ENCODE measurements at places on chromosomes 5 and 9. TPM values are rescaled to one million over a fixed set of nuclear protein-coding genes. Genes with fewer than 3 reads are reported as not detected.

GRCh38 chr5:119913425-119913824 lies 284.1 kb downstream of the FAM170A start:
- DNase-seq: no peak
- no peaks in the 10 kb centered on the region for H3K4me1 ChIP-seq
- H3K4me3 ChIP-seq: no peak overlapping the region
- no peaks in the 10 kb centered on the region for H3K27me3 ChIP-seq

DNA sequence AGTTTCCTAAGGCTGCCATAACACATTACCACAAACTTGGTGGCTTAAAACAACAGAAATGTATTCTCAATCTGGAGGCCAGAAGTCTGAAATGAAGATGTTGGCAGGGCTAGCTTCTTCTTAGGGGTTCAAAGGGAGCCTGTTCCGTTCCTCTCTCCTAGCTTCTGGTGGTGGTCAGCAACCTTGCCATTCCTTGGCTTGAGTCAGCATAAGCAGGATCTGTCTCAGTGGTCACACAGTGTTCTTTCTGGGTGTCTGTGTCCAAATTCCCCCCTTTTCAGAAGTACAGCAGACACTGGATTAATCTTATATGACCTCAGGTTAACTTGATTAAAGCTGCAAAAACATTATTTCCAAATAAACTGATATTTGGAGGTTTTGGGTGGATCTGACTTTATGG lies 2.1 kb upstream of the OSMR start:
- H3K36me3 ChIP-seq: no peaks in the 10 kb centered on the region
- no peaks in the 10 kb centered on the region for H3K4me1 ChIP-seq
- H3K27me3 ChIP-seq: peaks cover 22% of the 10 kb centered on the region
- no peak overlapping the region for H3K27ac ChIP-seq

Gene SHISAL2B
- not detected for polyA plus RNA-seq

Gene PCDHA5
- polyA plus RNA-seq: not detected

Gene ENTPD2
- not detected for polyA plus RNA-seq

Gene PCDHGC5
- 0.06 TPM for polyA plus RNA-seq

All from B cell (primary cell).